ENCODE measurements at places on chromosomes 5 and 9. TPM values are rescaled to one million over a fixed set of nuclear protein-coding genes. Genes with fewer than 3 reads are reported as not detected.

Gene PDE6A
- total RNA-seq = not detected

Gene OLFM1
- 0.46 TPM for total RNA-seq

Gene QRFP
- total RNA-seq = not detected

Gene RNF208
- total RNA-seq = 0.07 TPM

Gene CTXN3
- not detected for total RNA-seq

Gene RIMOC1
- total RNA-seq = 14.2 TPM

Gene KIF27
- 2.7 TPM for total RNA-seq

Gene CDC14B
- total RNA-seq = 0.53 TPM

Gene EQTN
- total RNA-seq = not detected

Gene ISCA1
- total RNA-seq = 22.5 TPM

Gene TCF7
- total RNA-seq = 0.07 TPM

Gene SPINK5
- not detected for total RNA-seq

Gene ORM2
- total RNA-seq = not detected

Gene IRX1
- total RNA-seq = not detected

Gene N4BP3
- 16.6 TPM for total RNA-seq

Gene PCDHGA10
- 3.1 TPM for total RNA-seq

Gene RASGRF2
- total RNA-seq = 9.4 TPM

Gene SLCO4C1
- total RNA-seq = not detected

Gene NCS1
- total RNA-seq = 40.5 TPM

Gene FASTKD3
- 13.3 TPM for total RNA-seq

Gene GALNT12
- total RNA-seq = 1.2 TPM

Gene TRPM3
- 2.9 TPM for total RNA-seq

Gene PCDHB6
- 0.07 TPM for total RNA-seq

Gene FBP2
- total RNA-seq = not detected

Gene NPR3
- 0.04 TPM for total RNA-seq

Gene GRXCR2
- total RNA-seq = not detected

Gene LRRC70
- total RNA-seq = 37.8 TPM

Gene TRIM23
- 32.5 TPM for total RNA-seq

Gene AGXT2
- total RNA-seq = not detected

Gene SPARC
- 1,269 TPM for total RNA-seq

Gene ZNF354B
- 8.8 TPM for total RNA-seq

Gene IFNA2
- total RNA-seq = not detected

Gene PHF24
- not detected for total RNA-seq

Gene NUTM2G
- total RNA-seq = not detected

Gene CSNK1A1
- 486 TPM for total RNA-seq

Gene CDC20B
- 0.07 TPM for total RNA-seq

Gene OBP2B
- not detected for total RNA-seq

Gene CRB2
- total RNA-seq = not detected

Gene ARHGEF39
- total RNA-seq = 0.86 TPM

Gene LIX1
- total RNA-seq = not detected

Gene CACNA1B
- 0.07 TPM for total RNA-seq

Data from pulmonary artery endothelial cell (primary cell).